ENCODE measurements at places on chromosomes 11 and 22.

DNA sequence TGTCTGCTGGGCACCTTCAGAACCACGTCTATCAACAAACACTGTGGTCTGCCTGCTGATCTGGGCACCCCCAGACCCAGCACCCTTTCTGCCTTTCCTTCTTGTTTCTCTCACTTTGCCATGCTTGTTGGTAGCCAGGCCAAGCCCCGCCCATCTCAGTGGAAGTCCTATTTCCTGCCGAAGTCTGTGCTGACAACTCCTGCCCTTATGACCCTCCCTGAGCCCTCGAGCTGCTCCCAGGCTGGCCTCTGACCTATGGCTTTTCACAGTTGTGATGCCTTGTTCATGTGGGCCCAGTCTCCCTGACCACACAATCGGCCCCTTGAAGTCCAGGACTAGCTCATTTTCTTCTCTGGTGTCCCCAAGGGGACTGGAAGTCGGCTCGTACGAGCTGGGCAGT lies 132.1 kb downstream of the DSCAML1 start:
- no peak for DNase-seq

DNA sequence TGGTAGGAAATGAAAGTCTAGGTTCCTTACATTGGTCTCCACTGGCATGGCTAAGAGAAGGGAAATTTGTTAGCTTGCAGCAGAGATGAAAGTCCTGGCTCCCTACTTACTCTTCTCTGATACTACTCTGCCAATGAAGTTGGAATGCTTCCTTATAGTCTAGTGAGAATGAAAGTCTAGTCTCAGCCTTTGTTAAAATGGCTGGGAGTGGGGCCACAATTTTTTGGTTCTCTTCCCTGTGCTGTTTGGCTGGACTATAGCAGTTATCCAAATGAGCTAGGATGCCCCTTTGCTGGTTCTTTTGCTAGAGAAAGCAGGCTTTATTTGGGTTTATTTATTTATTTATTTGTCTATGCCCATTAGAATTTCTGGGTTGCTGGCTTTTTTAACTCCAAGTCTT lies 414.3 kb downstream of the AASDHPPT start:
- no peak for DNase-seq

DNA sequence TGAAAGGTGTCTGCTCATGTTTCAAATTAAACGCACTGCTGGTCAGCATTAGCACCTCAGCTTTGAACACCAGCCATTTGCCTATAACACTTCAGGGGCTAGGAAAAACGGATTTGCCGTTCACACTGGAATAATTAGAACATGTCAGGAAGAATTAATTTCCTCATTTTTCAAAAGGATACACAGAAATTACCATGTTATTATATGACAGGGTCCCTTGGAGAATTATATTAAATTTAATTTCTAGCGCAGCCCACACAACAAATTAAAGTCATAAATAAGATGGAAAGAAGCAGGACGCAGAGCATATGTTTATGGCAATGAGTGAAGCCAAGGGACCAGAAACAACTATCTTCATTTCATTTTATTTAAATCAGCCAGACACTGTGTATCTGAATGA lies 83.8 kb upstream of the SOX6 start:
- no peak for DNase-seq

DNA sequence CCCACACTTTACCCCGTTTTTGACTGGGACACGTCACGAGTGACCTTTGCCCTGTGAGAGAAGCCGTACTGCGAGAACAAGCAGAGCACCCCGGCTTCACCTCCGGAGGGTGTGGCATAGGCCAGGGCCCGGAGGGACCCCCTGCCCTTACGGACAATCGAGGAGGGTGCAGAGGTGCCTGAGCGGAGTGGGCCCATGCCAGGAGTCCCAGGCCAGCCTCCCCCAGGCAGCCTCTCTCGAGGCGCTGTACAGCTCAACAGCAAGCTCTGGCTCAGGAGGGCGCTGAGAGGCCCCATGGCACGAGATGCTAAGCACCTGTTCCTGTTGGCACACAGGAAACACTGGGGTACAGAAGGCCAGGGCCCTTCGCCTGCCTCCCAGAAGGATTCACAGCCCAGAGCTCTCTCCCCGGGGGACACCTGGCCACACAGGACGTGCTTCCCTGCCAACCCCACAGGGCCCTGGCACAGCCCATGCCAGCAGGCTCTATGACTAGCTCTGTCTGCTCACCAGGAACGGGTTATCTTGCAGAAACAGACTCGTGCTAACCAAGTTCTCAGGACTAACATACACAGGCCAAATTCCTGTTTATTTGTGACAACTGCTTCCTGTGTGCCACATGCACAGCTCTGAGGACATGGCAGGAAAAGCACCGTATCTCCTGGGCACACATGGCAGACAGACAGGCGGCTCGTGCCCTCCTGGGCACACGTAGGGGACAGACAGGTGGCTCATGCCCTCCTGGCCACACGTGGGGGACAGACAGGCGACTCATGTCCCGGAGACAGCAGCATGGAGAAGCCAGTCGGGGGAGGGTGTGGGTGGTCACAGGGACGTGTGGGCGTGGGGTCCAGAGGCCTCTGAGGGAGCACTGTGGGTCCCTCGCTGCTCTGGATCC lies 11.6 kb downstream of the TOLLIP start:
- DNase-seq, result no peak

GRCh38 chr22:50190941-50191741 lies 5.4 kb downstream of the TRABD start:
- no peak for DNase-seq

DNA sequence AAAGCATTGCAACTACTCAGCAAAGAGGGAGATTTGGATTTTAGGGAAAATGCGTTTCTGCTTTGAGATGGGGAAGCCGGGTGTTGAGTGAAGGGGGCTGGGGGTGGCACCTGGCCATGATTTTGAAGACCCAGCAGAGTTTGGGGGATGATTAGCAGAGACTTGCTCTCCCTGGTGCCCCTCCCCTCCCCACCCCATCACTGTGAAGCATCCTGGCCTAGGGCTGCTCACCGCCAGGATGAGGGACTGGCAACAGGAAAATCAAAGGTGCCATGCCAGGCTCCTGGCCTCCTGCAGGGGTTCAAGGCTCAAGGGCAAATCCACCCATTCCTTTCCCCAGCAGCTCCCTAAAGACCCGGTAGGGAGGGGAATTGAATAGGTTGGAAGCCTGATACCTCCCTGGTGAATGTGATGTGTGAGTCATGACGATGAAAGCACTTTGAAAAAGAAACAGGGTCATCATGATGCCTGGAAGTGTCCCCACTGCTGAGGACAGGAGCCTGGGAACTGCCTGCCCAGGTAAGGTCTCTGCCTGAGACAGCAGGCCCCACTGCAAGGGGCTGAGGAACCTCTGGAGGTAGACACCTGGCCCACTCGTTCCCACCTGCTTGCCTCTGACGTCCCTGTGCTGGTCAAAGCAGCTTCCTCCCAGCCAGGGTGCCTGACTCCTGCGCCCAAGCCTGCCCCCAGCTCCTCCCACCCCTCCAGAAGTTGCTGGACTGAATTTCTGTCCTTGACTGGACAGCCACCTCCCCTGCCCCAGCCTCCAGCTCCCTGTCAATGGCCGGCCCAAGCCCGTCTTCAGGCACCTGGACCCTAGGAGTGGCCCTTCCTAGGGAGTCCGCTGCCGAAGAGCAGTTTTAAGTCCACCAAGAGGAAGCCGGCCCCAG lies 1.7 kb downstream of the CHST1 start:
- DNase-seq, result no peak

- DNase-seq, result peak; percentile 61
These were observed 70.7 kb upstream of the THY1 start for GRCh38 chr11:119493712-119494111.

DNA sequence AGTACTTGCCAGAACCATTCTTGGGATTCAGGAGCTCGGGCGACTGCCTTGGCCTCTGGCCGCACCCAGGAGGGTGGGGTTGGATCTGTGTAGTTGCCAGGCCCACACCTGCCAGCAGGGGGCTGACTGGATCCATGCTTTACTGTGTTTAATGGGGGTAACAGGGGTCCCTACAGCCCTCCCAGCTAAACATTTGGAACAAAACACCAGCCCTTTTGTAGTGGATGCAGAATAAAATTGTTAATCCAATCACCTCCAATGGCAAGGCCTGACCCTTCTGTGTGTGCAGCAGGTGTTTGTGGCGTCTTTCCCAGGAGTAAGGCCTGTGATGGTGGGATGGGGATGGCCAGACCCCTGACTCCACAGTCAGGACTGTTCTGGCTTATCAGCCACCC lies 22.5 kb downstream of the SUN2 start:
- no peak for DNase-seq

DNA sequence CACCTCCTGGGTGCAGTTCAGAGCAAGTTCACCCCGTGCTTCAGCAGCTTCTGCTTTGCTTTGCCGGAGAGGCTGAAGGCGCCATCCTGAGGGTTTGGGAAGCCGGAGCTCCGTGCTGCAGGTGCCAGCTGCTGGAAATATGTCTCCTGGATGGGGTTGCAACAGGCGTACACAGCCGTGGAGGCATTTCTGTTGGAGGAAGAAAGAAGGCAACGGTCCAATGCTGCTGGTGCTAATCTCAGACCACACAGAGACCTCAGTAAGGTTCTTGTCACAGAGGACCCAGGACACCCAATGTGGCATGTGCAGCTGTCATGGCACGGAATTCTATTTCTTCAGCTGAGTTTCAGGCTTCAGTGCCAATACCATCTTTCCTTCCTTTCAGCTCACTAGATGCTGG lies 24.2 kb downstream of the ASPHD2 start:
- DNase-seq, result no peak

GRCh38 chr11:11620921-11621572 lies 758 bp downstream of the GALNT18 start:
- no peak for DNase-seq

- DNase-seq, result no peak
These were observed 25.7 kb downstream of the DRD4 start for GRCh38 chr11:662689-663274.

- DNase-seq, result no peak
These were observed 93.7 kb downstream of the CCDC83 start for GRCh38 chr11:85948884-85949283.

GRCh38 chr11:93193731-93194130 lies 4.1 kb downstream of the SLC36A4 start:
- no peak for DNase-seq

- DNase-seq, result no peak
These were observed 920 bp downstream of the TMEM132A start for GRCh38 chr11:60924906-60925853.

- no peak for DNase-seq
These were observed 38.8 kb downstream of the RNF141 start for GRCh38 chr11:10502065-10502680.

- DNase-seq, result no peak
These were observed 23.8 kb downstream of the ART5 start for GRCh38 chr11:3617990-3618389.

- no peak for DNase-seq
These were observed 47.5 kb upstream of the POU2AF1 start for GRCh38 chr11:111426617-111427016.

- no peak for DNase-seq
These were observed 41.5 kb upstream of the MS4A8 start for GRCh38 chr11:60657888-60658287.

- no peak for DNase-seq
These were observed 35.5 kb upstream of the MOB2 start for GRCh38 chr11:1522081-1522424.

DNA sequence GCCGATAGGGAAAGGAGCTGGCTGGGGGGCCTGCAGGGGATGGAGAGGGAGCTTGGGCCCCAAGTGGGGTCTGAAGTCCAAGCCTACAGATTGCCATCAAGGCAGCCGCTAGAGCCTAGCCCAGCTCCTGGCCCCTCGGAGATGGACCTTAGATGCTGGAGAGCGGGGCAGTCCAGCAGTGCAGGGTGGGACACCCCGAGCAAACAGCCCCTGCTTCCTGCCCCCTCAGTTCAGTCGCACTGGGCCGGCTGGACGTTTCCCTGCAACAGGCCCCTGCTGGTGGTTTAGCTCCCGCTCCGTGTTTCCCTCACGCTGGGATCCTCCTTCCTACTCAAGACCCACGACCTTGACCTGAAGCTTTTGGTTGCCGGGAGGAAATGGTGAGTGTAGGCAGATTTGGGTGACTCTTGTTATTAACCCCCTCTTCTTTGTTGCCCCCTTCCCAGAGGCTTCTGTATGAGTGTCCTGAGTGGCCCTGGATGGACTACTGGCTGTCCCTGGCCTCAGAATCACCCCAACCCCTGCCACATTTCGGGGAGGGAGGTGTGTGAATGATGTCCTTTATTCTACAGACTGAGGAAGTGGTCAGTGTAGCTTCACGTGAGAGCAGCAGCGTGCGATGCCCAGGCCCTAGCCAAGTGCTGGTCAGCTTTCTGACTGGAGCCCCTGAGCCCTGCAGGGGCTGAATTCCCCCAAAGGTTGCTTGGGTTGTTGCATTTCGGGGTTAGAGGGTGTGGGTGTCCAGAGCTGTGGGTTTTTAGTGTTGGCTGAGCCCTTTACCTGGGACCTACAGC lies 2.7 kb downstream of the ST3GAL4 start:
- no peak for DNase-seq

GRCh38 chr11:102111787-102112508 lies 1.7 kb downstream of the YAP1 start:
- DNase-seq, result no peak

All from NT2/D1 (cell line).